AG09309 (cell line): ENCODE measurements at places on chromosomes 16 and 17.

- no peak for DNase-seq
Measured at GRCh38 chr16:67278773-67279295, 498 bp upstream of the PLEKHG4 start.

GRCh38 chr16:88497561-88498462, 44.7 kb downstream of the ZFPM1 start:
- no peak for DNase-seq

DNA sequence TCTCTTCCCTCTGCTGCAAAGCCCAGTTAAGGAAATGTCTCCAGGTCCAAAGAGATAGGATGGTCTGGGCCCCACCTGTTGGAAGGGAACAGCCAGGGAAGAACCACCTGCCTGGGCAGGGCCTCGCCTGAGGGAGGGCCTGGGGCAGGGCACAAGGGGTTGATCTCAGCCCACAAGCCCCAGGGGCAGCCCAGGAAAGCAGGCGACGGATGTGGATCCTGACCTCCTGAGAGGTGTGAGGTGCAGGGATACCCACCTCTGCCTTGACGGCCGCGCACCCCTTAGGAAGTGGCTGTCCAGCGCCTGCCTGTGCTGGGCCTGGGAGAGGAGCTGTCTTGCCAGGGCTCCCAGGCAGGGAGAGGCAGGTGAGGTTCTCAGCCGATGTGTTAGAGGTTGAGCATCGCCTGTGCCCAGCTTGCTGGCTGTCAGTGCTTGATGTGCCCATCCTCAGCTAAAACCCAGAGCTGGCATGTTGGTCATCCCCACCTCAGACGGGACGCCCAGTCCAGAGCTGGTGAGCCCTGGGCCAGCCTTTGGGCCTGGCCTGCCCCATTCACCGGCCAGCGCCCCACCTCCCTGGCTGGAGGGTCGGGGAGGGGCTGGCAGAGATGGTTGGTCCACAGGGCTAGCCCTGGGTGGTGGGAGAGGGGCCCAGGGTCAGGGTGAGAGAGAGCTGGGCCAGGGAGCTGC, 434 bp downstream of the CEMP1 start:
- no peak for DNase-seq

DNA sequence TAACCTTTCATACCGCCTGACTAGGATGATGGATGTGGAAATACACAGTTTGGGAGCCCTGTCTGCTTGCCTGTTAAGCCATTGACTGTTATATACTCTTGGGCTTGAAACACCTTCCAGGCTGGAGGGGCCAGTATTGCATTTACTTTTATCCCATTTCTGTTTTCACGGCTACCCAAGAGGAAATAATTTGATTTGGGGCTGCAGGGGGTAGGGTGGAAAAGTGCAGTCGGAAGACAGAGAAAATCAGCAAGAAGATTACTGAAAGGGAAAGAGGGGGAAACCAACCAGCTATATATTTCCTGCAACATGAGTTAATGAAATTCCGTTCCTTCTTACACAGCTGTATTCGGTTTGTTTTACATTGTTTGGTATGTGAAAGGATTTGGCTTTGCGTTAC, 202.5 kb downstream of the CDH13 start:
- no peak for DNase-seq

DNA sequence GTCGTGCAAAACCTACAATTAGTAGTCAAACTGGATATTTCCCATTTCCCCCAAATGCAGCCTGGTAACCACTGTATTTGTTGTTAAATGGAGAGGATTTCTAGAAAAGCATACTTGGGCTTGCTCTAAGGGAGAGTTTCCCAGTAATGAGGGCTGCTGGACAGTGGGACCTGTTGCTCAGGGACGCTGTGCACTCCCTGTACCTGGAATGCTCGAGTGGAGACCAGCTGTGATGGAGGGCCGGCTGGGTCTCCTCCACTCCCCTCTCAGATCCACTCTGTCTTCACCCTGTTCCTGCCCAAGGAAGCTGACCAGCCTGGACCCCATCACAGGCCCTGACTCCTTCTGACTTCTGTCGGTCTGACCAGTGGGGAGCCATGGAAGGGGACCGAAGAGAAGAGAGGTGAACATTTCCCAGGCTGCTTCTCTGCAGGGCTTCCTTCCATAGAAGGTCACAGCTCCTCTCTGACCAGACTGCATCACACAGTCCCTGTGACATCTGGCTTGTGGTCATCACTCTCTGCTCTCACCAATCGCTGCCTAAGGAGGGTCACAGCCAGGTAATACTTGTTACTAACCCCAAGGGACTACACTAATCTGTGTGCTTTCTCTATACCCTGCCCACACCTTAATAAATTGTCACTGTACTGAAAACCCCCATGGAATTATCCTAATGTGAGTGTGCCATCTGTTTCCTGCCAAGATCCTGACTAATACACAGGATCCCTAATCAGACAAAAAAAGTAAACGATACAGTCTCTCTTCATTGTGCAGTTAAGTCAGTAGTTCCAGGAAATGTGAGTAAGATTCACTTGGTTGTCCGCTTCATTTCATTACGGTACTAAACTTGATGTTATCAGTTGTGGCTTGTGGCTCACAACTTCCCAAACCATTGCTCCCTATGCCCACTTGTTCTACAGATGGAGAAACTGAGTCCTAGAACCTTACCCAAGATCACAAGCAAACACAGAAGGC, 102.4 kb downstream of the CCT6B start:
- DNase-seq = no peak

GRCh38 chr16:89923640-89924296, 626 bp downstream of the TUBB3 start:
- no peak for DNase-seq

GRCh38 chr17:18070861-18071340, 16.8 kb upstream of the DRG2 start:
- DNase-seq = no peak

- DNase-seq = no peak
Measured at GRCh38 chr16:81612351-81613163, 166.5 kb upstream of the PLCG2 start.

DNA sequence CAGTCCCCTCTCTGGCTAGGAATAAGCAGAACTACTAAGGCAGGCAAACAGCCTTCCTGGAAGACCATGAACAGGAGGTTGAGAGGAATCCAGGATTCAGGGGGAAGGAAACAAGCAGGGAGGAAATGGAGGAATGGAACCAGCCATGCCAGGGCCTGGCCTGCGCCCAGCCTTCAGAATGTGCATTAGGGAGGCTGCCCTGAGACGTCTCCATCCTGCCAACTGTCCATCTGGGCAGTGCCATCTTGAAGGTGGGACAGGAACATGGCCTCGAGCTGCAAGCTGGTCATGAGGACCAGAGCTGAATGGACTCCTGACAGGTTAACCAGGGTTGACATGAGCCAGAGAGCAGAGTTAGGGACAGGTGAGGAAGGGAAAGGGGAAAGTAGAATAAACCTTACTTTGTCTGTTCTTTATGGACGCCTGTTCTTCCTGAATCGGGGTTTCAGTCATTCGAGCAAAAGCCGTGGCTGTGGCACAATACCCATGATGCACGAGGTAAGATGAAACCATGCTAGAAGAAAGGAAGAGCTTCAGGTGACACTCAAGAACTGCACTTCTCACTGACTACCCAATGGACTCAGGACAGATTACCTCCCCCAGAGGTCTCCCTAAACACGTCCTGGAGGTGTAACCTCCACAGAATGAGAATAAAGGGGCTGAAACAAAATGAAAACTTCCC, 12.1 kb upstream of the GFOD2 start:
- DNase-seq = no peak
